ENCODE measurements at places on chromosomes 2 and 18.
A peak's percentile ranks its signal among the peaks of the same experiment; 100 is the strongest.

DNA sequence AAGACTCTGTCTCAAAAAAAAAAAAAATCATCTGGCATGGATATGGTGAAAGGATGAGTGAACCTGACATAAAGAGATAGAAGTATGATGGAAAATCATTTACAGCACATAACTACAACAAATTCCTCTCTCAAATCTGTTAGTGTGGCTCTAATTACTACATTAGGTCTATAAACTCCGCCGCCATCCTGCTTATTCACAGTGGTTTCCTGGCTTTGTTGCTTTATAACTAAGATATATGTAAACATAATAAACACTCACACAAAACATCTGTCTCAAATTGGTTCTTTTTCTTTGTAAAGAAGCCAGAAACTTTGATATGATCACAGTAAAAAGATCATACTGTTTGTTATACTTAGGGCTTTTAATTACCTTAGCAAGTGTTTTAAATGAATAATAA is 412.6 kb upstream of the FAM98A start:
- DNase-seq, result no peak

DNA sequence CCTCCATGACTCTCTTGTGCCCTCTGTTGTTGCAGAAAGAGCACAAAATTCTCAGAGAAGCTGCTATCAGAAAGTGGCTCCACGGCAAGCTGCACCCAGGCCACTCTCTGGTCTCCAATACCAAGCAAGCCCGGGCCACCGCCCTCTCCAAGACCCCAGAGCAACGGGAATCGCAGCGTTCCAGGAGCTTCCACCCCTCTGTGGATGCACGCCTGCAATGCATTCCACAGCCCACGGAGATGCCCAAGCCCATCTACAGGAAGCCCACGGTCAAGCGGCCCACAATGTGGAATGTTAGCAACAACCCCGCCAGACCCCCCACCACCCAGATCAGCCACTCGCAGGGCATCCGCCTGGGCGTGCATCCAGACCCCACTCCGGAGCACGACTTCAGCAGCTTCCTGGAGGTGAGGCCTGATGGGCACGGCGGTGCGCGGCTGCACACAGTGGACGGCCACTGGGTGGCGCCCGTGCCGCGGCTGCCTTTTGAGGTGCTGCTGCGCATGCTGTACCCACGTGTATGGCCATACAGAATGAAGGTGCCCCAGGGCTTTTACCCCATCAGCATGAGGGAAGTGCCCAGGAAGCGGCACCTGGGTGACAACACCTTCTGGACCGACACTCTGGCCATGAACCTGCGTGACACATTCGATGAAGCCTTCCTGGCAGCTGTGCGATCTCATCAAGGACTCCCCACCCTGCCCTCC is 6.3 kb downstream of the ANKRD53 start:
- peak; percentile 22 for DNase-seq

- no peak for DNase-seq
Observed at GRCh38 chr18:48003426-48004349, 73.2 kb upstream of the SMAD2 start.

- DNase-seq, result no peak
Observed at GRCh38 chr2:117723888-117724434, 90.5 kb upstream of the DDX18 start.

GRCh38 chr18:4636967-4637366 is 181.9 kb upstream of the DLGAP1 start:
- no peak for DNase-seq

- no peak for DNase-seq
Observed at GRCh38 chr2:143499061-143499460, 369.8 kb downstream of the ARHGAP15 start.

GRCh38 chr2:105783972-105784371 is 39.3 kb downstream of the NCK2 start:
- no peak for DNase-seq

- DNase-seq, result peak; percentile 55
Observed at GRCh38 chr2:854460-854859, 96.2 kb upstream of the SNTG2 start.

DNA sequence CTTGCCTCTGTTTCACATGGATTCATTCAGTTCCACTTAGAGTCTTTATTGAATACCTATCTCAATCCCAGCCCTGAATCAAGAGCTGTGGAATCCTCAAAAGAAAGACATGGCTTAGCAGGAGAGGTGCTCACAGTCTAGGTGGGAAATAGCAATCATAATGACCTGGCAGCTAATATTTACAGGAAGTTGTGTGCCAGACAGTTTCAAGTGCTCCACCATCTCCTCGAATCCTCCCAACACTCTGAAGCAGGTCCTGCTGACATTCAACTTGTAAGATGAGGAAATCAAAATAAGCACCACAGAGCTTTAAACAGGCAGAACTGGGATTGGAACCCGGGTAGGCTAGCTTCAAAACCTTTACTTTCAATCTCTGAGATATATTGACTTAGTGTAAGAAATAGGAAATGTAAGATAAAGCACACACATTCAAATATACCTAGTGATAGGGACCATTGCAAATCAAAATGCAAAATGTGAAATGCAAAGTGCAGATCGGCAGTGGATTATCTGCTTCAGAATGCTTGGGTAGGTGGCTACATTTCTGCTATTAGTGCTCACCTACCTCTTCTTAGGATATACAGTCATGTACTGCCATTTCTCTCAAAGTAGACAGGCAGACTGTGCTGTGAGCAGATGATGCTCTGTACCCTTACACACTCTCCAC is 182.0 kb downstream of the PRKCE start:
- no peak for DNase-seq

DNA sequence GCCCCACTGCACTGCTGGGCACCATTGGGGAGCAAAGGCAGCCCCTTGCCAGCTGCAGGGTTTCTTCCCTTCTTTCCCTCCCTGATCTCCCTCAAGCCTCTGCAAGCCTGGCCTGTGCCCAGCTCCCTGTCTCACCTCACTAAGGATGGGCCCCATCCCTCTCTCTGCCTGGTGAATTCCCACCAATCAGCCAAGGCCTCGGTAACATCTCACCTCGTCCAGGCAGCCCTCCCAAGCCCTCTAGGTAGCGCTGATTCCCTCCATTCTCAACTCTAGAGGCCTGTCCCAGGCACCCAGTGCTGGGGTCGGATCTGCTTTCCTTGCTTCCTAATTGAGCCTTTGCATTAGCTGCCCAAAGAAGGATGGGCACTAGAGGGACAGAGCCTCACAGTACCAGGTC is 63.0 kb downstream of the CELF4 start:
- no peak for DNase-seq

DNA sequence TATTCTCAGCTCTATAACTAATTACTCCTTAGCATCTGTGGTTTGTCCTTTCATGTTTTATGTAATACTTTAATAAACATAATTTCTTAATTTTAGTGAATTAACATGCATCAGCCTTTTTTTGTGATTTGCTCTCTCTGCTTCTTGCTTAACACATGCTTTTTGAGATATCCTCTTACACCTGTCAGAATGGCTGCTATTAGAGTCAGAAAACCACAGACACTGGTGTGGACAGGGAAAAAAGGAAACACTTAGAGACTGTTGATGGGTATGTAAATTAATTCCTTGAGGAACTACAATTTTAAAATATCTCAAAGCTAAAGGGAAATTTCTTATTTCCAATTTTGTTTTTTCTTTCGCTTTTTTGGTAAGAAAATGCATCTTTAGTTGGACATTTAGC is 549.0 kb downstream of the ZNF804A start:
- DNase-seq, result no peak

GRCh38 chr2:53474914-53475313 is 292.7 kb upstream of the CHAC2 start:
- no peak for DNase-seq

DNA sequence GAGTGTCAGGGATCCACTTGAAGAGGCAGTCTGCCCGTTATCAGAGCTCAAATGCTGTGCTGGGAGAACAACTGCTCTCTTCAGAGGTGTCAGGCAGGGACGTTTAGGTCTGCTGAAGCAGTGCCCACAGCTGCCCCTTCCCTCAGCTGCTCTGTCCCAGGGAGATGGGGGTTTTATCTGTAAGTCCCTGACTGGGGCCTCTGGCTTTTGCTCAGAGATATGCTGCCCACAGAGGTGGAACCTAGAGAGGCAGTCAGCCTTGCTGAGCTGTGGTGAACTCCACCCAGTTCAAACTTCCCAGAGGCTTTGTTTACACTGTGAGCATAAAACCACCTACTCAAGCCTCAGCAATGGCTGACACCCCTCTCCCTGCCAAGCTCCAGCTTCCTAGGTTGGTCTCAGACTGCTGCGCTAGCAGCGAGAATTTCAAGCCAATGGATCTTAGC is 38.1 kb downstream of the PLEK start:
- no peak for DNase-seq

- DNase-seq, result no peak
Observed at GRCh38 chr2:150051004-150051403, 436.5 kb downstream of the RND3 start.

DNA sequence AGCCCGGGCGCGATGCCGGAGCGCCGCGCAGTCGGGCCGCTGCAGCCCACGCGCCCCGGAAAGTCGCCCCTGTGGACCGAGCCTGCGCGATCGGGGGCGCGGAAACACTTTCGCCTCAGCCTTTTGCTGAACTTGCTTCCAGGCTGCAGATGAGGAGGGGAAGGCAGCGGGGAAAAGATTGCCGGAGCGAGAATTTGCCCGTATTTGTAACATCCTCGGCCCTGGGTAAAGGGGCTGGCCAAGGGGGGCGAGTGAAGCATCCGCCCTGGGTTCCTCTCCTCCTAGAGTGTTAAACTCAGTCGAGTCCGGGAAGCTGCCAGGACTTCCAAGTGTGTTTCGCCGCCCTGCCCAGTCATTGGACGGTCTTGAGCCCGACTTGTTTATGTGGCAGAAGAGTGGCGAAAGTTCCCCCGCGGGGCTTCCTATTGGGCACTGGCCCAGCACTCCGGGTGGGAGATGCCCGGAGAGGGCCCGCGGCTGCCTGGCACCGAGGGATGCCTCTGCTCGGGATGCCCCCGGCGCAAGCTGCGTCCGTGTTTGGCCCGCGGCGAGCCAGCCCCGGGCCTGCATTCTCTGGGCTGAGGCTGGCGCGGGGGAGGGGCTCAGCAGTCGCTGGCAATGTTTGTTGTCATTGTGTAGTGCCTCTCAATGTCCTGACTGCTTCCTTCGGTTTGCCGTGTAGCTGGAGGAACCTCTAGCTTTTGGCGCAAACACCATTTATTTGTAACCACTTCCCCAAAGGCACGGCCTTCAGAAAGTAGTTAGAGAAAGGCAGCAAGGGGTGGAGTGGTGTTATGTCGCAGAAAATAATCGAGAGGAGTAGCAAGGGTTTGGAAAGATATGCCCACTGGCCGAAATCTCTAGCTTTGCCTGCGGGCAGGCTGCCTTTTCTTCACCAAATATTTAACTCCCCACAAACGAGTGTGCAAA is 1.1 kb downstream of the CYBRD1 start:
- peak; percentile 70 for DNase-seq

GRCh38 chr2:70546376-70546775 is 7.2 kb downstream of the TGFA start:
- DNase-seq, result no peak

GRCh38 chr2:164570475-164570874 is 50.8 kb downstream of the GRB14 start:
- DNase-seq, result peak; percentile 11

DNA sequence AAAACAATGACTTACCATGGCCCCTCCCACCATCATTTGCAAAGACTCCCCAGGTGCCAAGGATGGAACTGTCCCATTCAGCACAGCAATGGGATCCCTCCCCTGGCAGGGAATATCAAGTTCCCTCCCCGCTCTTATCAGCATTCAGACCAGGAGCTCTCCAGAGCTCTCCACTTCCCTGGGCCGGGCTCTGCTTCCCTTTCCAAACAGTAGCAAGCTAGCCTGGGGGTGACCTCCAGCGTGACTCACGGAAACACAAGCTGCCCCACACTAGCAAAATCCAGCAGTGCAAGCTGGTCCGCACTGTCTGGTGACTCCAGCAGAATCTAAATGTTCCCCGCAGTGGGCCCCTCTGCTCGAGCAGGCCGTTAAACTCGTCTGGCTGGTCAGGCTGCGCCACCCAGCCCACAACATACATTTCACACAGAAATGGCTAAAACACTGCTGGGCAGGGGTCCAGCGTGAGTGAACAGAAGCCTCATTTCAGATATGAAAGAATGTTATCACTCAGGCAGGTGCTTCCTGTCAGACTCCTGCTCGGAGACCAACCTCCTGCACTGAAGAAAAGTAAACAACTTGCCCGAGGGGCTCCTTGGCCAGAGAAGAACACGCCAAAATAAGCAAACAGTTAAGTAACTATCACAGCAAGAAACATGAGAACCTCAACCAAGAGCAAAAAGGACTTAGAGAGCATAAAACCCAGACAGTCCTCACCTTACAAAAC is 33.9 kb downstream of the STAT1 start:
- no peak for DNase-seq

DNA sequence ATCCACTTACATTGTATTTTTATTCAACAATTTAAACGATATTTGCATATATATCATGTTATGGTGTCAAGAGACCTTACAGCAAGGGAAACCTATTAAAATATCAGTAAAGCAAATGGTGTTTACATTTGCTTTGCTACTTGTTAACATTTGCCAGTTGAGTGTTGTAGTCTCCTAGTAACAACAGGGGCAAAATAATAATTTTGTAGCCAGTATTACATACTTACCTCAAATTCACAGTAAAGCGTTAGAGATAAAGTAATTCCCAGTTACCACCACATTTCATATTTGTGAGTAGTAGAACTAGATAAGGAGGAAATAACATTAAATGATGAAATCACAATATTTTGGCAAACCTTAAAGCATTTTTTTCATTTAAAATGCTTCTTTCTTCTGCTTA is 71.3 kb downstream of the FASTKD2 start:
- no peak for DNase-seq

DNA sequence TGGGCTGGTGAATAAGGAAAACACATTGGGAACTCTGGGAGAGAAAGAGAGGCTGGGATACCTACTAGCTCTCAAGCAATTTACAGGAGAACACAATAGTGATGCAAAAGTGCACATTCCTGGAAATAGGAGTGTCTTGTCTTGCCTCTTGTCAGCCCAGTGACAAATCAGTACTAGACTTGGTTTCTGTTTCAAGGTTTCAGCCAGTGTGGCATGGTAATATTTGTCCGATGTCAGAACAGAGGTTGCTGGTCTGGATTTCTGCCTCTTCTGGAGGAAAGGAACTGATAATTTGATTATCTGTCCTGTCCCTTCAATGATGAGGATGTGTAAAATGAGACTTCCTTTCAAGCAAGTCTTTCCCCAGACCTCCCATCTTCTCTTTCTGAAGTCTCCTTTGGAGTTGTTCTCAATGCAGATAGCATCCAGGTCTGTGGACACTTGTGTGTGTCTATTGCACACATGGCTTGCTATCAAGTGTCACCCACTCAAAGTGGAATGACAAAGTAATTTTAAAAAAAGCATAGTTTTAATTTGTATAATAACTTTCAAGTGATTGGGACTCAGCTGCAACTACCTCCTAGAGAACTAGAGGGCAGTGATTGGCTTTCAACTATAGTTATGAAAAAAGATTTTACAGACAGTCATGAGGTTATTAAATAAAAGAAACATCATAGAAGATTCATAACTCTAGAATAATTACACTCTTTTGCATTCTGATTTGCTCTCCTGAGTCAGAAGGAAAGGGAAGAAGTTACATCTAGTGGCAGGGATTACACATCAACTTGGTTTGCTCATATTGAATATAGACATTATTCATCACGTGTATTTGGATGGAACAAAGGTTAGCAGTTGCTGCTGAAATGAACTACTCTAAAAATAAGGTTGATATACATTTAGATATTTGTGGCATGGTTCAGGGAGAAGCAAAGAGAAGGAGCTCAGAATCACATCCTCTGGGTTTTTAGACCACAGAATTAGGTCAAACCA is 4.5 kb downstream of the GPR39 start:
- DNase-seq, result no peak
